ENCODE measurements at places on chromosomes 7 and 10.

DNA sequence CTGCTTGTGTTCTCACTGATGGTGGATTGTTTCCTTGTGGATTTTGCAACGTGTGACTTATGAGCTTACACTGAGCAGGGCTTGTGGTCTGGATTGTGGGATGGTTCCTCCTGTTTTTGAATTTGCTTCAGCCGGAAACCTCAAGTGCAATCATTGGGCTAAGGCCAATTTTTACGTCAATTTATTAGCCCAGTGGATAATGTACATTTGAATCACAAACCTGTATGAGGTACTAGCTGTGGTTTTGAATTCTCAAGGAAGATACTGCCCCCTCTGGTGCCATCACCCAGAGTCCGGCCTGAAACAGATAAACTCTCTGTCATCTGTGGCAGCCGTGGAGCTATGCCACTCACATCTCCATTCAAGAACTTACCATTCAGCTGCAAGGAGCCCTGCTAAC is 7.3 kb upstream of the ZNF777 start:
- no peak for DNase-seq

DNA sequence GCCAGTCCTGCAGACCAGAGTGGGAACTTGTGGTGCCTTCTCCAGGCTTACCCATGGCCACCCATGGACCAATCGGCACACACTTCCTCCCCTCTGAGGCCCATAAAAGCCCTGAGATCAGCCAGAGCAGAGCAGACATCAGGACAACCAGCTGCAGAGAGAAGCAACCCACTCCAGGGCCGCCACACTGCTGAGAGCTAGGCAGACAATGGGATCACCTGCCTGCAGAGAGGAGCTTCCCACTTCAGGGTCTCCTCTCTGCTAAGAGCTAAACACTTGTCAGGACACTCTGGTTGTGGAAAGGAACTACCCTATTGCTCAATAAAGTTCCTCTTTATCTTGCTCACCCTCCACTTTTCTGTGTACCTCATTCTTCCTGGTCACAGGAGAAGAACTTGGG is 34.0 kb downstream of the C7orf25 start:
- DNase-seq = no peak

- no peak for DNase-seq
These were observed 330.7 kb downstream of the CDC14C start for GRCh38 chr7:49255054-49255453.

- DNase-seq = no peak
These were observed 509.5 kb upstream of the CELF2 start for GRCh38 chr10:10508211-10508610.

DNA sequence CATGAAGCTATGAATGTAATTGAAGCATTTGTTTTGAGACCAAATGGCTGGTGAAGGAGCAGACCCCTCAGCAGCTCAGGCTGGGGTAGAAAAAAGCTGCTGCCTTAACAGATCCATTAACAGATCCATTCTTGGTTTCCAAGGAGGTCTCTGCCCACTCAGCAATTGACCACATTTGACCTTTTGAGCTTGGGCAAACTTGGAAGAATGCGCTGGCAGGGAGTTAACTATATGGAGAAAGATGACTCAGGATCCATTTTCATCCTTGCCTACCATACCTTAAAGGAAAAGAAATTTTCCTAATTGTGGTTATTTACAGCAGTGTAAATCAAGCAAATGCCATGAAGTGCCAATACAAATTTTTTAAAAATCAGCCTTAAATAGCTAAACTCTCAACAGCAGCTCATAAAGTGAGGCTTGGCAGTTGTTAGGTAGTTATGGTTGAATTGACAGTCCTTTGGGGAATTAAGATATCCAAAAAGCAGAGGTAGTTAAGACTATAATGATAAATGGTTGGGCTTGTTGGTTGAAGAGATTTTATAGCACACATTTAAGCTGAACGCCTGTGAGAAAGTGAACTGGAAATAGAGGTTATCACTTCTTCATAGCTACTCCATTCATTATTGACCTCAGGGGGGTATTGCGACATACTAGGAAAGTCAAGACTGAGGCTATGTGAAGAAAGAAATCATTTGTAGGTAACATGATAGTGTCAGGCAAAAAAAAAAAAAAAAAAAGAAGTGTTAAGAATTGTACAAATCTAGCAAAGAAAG is 83.9 kb downstream of the MKX start:
- DNase-seq = no peak

DNA sequence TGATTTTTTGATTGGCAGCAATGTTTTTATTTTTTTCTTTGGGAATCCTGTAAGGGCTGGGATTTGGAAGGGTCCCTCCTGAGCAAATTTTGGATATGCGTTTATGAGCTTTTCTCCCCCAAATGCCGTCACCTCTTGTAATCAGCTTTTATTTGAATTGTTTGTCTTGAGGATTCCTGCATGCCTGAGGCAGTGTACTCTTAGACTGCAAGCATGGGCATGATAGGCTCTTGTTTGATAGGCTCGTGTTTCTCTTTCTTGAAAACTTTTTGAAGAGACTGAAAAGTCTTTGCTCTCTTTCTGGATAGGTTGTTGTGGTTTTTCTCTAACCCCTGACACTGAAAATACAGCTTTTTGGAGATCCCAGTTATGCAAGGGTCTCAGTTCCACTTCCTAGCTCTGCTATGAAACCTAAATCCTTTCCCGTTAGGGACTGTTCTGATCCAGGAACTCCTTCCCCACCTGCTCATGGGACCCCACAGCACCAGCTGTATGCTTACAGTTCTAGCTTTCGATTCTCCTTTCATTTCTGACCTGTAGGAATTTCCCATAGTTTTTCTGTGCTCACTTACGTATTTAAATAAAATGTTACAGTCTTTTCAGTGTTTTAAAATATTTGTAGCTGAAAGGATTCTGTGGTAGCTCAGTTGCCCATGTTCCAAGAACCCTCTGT is 17.2 kb downstream of the TSPAN13 start:
- no peak for DNase-seq

DNA sequence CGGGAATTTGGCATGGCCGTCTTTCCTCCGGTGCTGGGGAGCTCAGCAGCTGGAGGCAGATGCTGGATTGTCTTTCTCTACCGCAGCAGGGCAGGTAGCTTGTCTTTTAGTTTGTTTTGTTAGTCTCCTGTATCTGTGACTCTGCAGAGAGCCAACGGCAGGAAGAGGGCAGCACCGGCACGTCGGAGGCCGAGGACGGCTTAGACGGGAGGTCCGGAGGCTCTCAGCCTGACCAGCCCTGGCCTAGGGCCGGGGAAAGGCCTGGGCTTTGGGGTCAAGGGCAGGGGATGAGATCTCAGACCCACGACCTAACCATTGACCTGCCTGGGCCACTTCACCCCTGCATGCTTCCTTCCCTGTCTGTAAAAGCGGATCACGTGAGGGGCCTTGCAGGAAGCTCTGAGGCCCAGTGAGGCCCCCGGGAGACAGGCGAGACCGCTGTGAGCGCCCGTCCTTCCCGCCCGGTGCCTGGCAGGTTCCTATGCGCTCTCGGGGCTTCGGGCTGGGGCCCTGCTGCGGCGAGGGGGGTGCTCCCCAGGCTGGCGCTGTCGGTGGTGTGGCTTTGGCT is 72.7 kb downstream of the LHPP start:
- no peak for DNase-seq

DNA sequence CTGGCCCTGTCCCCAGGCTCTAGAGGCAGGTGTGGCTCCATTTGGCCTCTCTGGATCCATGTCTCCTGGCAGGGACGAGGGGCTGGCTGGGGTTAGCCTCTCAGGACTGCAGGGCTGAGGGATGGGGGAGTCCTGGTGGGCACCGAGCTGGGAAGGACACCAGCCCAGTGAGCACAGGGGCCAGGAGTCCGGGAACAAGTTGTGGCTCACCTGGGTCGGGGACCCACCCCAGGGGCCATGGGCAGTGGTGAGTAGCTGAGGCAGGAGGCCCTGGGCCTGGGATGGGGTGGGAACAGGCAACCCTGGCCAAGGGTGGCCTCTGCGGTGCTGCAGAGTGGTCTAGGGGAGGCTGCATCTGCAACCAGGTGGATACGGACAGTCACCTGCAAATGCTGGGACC is 24.1 kb downstream of the ANTXRL start:
- peak; percentile 0 for DNase-seq

- DNase-seq = no peak
These were observed 285.4 kb downstream of the SNX13 start for GRCh38 chr7:17654940-17655339.

DNA sequence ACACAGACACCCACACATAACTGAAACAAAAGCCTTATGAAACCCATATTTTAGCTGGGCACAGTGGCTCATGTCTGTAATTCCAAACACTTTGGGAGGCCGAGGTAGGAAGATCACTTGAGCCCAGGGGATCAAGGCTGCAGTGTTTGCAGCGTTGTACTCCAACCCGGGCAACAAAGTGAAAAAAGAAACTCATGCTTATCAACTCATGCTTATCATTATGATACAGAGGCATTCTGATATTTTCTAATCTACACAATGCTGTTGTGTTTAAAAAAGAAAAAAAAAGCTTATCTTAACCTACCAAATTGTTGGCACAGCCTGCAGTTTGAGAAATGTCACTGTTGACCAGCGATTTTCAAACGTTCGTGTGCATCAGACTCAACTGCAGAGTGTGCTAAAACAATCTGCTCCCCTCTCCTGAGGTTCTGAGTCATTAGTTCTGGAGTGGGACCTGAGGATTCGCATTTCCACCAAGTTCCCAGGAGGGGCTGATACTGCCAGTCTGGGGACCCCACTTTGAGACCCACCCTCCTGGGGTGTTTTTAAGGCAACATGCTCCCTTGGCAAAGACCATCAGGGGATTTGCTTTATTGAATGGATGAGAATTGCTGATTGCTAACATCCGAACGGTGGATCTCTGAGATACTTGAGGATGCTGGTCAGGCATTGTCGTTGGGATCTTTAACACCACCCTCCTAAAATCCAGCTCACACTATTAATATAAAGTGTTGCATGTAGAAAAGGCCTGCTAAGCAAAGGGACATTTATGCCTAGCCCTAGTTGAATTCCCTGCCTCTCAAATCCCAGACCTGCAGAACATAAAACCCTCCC is 16.2 kb downstream of the CHST3 start:
- DNase-seq = no peak

- DNase-seq = no peak
These were observed 25.2 kb downstream of the IRF5 start for GRCh38 chr7:128962899-128963298.

DNA sequence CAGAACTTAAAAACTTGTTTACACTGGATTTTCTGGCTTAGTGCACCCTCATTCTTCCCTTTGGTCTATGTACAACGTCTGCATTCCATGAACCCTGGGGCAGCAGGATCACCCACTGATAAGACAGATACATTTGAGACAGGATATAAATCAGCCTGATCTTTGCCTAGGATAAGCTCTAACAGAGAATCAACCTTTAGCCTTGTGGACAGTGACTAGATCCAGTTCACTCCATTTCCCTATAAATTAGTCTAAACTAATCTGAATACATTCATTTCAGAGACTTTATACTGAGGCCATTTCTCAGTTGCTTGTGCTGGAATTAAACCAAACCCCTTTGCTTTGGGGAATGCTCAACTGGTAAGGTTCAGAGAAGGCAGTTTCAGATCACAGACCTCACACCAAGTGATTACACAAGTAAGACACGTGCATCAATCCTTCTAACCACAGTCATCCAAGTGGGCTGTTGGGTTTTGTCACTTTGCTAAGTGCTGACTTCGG is 639.8 kb upstream of the FZD8 start:
- no peak for DNase-seq

DNA sequence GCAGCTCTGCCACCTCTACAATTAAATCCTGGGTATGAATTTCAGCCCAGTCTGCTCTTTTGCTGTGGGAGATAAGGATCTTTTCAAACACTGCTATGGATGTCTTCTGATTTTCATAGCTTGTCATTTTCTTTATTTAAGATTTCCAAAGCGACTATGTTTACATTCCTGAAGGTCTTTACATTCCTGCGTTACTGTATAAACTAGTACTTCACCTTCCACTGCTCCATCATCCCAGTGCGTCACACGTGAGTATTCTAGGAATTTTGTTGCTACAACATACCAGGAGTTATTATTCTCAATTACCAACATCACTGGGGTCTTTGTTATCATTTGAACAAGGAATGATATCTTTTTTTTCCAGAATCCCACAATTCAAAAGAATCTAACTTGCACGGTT is 944.7 kb downstream of the SORCS3 start:
- DNase-seq = no peak

DNA sequence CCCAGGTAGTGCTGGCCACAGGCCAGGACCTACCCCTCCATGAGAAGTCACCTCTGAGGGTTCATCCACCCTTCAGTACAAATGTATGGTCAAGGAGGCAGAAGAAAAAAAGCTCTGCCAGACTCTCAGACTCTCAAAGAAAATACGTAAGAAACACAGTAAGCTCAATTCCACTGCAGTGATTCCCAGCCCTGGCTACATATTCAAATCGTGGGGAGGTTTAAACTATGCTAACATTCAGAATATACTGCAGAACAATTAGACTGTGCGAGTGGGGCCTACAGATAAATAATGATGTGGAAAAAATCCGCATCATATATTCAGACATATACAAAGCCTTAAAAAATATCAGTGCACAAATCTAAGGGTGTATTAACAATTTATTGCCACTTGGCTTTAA is 162.6 kb downstream of the ATE1 start:
- DNase-seq = no peak

DNA sequence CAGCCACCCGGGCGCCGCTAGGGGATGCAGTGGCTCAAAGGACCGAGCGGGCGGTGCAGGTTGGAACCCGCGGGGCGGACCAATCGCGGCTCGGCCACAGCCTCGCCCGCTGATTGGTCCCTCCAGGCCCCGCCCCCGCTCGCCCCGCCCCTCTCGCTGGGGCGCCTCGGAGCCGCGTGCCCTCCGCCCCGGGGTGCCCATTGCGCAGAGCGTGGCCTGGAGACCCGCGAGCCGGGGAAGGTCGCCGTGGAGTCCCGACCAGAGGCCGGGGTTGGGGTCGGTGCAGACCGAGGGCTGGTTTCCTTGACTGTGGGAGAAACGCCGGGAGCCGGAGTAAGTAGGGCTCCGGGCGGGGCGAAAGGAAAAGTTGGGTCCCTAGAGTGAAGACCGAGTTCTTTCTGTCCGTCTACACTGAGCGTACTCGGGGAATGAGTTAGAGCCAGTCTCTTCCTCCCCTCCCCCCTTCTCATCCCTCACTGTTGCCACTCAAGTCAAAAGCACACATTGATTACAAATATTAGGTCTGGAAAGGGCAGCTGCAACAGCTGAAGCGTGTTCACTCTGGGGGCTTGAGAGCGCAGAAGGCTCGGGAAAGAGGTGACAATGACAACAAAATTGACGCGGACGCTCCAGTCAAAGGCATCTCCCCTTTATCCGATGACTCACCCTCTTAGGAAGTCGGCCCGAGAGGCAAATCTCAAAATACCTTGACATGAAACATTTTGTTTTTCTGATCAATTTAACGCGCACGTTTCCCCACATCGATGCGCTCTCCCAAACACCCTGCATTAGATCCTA is 843 bp upstream of the GATA3 start:
- peak; percentile 96 for DNase-seq

Data from activated naive CD4-positive, alpha-beta T cell treated with Interleukin-2 at 50 U/mL for 16 hours (primary cell).